Endodermal cell (in vitro differentiated cells): ENCODE measurements at places on chromosomes 3 and 15. TPM values are rescaled to one million over a fixed set of nuclear protein-coding genes. Genes with fewer than 3 reads are reported as not detected.
A peak's percentile ranks its signal among the peaks of the same experiment; 100 is the strongest.

GRCh38 chr3:195201295-195201694, 69.7 kb downstream of the XXYLT1 start:
- DNase-seq: no peak

- DNase-seq: no peak
These were observed 360.2 kb upstream of the ROPN1 start for GRCh38 chr3:124352149-124352539.

ZNF502 gene
- total RNA-seq: 0.07 and 0.29 TPM in 2 replicates

GRCh38 chr15:29331071-29331470, 61.4 kb upstream of the NSMCE3 start:
- no peak for DNase-seq

ISLR2 gene
- not detected in 2 replicates for total RNA-seq

GRCh38 chr3:193742628-193743027, 149.6 kb downstream of the OPA1 start:
- no peak for DNase-seq

- DNase-seq: peak; percentile 29
These were observed 139.3 kb upstream of the PRR20G start for GRCh38 chr3:127427156-127427555.

SLC9C1 gene
- 0.66 and 1.2 TPM in 2 replicates for total RNA-seq

CHCHD4 gene
- 14.4 to 21.7 TPM (median 20.5 TPM) in 3 replicates for total RNA-seq

GRCh38 chr3:74420538-74421124, 193.8 kb downstream of the CNTN3 start:
- no peak for DNase-seq

GRCh38 chr3:100438623-100438974, 37.3 kb downstream of the LNP1 start:
- no peak for DNase-seq
